Mesendoderm (in vitro differentiated cells): ENCODE measurements at places on chromosomes 11 and 22.
A peak's percentile ranks its signal among the peaks of the same experiment; 100 is the strongest.

DNA sequence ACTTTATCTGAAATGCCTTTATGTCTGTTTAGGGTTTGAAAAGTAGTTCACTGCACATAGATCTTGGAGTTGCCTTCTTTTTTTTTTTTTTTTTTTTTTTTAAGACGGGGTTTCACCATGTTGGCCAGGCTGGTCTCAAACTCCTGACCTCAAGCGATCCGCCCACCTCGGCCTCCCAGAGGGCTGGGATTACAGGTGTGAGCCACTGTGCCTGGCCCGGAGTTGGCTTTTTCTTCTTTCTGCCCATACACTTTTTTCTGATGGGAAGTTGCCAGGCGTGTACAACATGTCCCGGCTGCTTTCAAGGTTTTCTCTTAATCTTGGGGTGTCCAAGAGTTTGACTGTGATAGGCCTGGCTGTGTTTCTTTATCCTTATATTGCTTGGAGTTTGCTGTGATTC, 12.9 kb upstream of the GNB1L start:
- DNase-seq: no peak

GRCh38 chr11:61756452-61757212, 4.2 kb downstream of the MYRF start:
- DNase-seq: peak; percentile 49

DNA sequence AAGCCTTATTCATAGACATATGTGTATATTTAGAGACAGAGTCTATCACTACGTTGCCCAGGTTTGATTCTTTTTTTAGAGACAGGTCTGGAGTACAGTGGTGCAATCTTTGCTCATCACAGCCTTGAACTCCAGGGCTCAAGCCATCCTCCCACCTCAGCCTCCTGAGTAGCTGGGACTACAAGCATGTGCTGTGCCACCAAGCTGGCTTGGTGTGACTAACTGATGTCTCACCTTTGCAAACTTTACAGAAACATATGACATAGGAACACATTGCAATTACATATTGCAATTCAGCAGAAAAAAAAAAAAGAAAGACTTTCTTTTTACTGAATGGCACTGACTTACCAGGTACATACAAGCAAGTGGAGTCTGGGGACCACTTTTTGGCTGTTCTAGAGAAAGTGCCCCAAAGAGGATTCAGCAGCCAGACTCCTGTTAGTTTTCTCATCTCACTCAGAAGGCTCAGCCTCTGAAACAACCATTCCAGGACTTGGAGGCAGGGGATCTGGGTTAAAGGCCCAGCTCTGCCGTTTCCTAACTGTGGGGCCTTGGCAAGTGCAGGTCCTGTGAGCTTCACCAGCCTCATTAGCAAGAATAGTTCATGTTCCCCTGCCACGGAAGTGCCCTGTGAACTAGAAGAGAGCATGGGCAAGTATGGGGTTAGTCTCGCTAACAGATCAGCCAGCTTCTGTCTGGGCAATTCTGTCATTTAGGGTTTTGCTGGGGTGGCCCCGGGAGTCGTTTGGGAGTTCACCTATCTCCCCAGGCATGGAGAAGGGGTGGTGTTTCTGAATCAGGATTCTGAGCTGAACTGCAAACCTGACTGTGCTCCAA, 11.3 kb upstream of the NFAM1 start:
- no peak for DNase-seq

GRCh38 chr22:22959147-22959827, 71.7 kb downstream of the IGLL5 start:
- DNase-seq: peak; percentile 77

- DNase-seq: no peak
These were observed 25.8 kb upstream of the KCNQ1OT1 start for GRCh38 chr11:2725368-2726300.

DNA sequence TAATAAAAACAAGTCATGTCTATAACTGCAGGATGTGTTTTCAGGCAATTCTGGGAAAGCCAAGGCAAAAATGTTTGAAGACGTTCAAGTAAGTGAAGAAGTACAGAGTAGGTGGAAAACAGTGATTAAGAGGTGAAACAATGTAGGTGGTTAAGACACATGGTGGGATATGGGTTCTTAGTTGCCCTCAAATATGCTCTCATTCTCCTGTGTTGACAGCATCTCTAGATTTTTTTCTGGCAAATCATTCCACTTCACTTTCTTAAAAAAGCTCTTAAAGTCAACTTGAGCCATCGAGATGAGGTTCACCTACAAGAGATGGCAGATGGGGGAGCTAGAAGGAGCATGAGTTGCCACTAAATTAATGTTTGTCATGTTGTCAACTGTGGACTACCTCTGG, 1041.0 kb upstream of the CNTN5 start:
- no peak for DNase-seq

DNA sequence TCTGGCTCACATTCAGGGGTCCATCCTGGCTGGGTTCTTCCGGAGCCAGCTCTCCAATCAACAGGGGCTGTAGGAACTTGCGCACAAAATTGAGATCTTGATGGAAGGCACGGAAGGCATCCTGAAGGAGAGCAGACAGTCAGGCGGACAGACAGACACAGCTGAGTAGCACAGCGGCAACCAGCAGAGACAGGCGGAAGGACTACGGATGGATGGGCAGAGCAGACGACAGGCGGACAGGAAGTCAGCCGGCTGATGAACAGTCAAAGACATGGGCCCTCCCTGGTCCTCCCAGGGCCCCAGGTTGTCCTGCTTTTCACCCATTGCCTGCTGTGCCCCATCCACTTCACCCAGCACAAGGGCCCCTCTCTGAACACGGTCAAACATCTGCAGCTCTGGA, 11.3 kb downstream of the FADS3 start:
- DNase-seq: no peak

GRCh38 chr11:134949121-134950090, 537.4 kb upstream of the B3GAT1 start:
- peak; percentile 60 for DNase-seq

GRCh38 chr11:8787372-8787771, 104.8 kb downstream of the RPL27A start:
- no peak for DNase-seq

GRCh38 chr11:115964091-115964490, 459.9 kb upstream of the CADM1 start:
- no peak for DNase-seq

DNA sequence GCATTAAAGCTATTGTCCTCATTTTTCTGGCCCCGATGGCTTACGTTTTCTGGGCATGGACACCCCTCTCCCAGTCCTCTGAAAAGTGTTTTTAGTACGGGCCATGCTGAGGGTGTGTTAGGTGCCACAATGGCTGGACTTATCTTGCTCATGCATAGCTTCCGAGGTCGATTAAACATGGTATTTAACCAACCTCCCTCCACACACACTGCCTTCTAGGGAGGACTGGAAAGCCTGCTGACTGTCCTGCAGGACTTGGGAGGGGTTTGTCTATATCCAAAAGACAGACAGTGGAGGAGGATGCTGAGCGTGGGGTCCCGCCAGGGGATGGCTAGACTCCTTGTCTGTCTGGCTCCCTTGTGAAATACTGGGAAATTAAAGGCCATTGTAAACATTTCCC, 95.3 kb downstream of the FBXO7 start:
- no peak for DNase-seq

- no peak for DNase-seq
These were observed 214.2 kb upstream of the ARHGAP42 start for GRCh38 chr11:100472727-100473389.

GRCh38 chr22:24002851-24003250, 2.4 kb downstream of the GSTT4 start:
- DNase-seq: no peak

GRCh38 chr22:46290121-46290842, 6.4 kb upstream of the GTSE1 start:
- DNase-seq: no peak

GRCh38 chr22:43018615-43019014, 3.7 kb upstream of the PACSIN2 start:
- no peak for DNase-seq

DNA sequence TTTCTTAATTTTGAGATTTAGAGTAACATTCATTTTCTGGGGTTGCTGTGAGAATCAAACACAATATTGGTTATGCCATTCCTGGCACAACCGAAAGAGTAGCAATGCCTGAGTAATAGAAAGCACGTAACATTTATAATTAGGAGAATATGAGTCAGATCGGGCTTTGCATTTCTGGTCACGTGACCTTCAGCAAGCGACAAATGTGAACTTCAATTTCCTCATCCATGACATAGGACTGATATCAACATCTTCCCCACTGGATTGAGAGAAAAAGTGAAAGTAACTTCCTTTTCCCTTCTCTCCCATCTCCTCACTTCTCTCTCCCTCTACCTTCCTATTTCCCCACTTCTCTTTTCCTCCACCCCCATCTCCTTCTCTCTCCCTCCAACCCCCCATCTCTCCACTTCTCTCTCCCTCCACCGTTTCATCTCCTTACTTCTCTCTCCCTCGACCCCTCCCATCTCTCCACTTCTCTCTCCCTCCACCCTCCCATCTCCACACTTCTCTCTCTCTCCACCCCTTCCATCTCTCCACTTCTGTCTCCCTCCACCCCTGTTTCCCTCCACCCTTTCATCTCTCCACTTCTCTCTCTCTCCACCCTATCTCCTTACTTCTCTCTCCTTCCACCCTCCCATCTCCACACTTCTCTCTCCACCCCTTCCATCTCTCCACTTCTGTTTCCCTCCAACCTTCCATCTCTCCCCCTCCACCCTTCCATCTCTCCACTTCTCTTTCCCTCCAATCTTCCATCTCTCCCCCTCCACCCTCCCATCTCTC, 33.5 kb upstream of the CAT start:
- DNase-seq: no peak

DNA sequence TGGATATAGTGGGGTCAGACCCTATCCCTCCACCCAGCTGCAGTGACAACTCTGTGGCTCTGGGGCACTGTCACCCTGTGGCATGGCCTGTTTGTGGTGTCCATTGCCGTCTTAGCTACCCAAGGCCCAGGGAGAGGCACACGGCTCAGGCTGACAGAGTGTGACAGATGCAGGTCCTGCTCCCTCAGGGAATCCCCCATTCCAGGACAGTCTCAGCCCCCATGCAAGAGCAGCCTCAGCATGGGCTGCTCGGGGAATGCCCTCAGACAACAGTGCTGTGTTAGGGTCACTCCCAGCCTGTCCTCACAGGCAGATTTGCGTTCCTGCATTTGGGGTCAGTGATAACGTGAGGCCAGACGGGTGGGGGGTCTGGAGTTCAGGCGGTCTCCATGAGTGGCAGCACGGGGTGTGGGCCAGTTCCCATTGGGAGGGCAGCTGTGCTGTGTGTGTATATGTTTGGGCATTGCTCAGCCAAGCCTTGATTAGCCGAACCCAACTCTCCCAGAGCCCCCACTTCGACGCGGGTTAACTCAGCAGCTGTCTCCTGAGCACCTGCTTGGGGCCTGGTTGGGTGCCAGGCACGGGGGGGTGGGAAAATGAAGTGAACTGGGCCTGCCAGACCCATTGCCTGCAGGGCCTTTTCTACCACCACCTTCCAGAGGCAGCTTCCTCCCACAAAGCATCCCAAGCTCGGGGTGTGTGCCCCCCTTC, 5.3 kb upstream of the KCNQ1OT1 start:
- no peak for DNase-seq

DNA sequence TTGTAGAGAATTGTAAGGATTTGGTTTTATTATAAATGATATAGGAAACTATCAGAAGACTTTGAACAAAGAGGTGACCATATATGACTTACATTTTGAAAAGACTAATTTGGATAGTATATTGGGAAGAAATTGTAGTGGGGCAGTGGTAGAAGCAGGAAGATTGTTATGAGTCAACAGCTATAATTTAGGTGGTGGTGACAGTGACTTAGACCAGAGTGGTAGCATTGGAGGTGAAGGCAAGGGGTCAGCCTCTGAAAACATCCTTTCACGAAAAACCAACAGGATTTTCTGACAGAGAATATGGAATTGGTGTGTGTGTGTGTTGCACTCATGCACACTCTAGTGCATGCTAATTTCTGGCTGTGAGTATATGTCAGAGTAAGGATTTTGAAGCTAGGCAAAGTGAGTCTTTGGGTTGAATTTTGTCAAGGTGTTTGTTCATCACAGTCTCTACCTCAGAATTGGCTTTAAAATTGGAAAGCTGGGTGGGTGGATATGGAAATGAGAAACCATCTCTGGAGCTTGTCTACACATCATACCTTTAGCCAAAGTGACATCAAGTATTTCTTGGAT, 8.2 kb upstream of the HBE1 start:
- DNase-seq: no peak

- no peak for DNase-seq
These were observed 61.3 kb downstream of the IGLL5 start for GRCh38 chr22:22948651-22949571.

DNA sequence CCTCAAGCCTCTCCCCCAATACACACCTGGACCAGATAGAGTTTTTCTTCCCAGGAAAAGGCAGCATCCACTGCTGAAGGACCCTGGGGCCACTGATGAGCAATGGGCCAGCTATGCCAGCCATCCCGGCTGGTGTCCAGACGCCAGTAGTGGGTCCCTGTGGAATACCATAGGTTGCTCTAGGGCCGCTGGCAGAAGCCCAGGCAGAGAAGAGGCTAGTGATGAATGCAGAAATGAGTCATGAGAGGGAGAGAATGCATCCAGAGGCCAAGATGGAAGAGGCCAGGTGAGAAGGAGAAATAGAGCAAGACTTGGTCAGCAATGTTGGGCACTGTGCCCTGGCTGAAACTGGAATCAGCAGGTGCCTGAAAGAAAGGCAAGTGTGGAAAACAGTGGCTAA, 8.9 kb downstream of the HPX start:
- DNase-seq: peak; percentile 40

DNA sequence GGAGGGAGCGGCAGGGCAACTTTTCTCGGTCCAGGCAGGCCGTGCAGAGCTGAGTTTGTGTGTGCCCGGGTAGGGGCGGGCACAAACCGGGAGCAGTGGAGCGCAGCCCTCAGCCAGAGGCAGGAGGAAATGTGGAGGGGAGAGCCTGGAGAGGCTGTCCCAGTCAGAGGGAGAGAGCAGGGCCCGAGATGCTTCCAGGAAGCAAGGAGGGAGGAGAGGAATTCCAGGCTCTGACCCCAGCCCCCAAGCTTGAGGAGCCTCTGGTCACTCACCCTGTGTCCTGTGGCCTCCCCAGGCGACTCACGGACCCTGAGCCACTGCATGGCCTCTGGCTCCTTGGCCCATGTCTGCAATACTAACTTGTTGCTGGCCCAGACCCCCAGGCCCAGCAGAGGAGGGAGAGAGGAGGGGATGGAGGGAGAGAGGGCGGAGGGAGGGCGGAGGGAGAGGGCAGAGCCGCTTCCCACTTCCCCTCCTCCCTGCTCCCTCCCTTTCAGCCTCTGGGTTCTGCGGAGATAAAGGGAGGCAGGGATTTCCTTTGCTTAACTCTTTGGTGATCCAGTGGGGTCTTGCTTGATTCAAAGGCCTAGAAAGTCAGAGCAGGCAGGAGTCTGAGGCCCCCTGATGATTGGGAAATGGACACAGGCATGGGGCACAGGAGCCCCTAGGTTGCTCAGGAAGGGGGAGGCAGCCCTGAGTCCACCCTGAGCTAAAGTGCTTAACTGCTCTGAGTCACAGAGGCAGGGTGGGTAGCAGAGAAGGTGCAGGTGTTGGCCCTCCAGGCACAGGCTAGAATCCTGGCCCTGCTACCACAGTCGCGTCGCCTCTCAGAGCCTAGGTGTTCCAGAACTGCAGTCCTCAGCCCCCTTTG, at the start of gene C1QTNF6:
Gene C1QTNF6 (minus strand): TSS at position 357 of the 871 bp plus-strand sequence. CDS start 34 bp downstream, at position 323.
- peak; percentile 95 for DNase-seq
